ENCODE measurements at places on chromosomes 2 and 18.

DNA sequence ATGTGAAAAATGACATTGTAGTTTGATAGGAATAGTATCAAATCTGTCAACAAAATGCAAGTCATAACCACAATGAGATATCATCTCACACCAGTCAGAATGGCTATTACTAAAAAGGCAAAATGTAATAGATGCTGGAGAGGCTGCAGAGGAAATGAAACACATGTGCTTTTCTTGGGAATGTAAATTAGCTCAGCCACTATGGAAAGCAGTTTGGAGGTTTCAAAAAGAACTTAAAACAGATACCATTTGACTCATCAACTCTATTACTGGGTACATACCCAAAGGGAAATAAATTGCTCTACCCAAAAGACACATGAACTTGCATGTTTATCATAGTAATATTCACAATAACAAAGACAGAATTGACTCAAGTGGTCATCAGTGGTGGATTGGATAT lies 572.6 kb downstream of the TRIB2 start:
- DNase-seq, result no peak

DNA sequence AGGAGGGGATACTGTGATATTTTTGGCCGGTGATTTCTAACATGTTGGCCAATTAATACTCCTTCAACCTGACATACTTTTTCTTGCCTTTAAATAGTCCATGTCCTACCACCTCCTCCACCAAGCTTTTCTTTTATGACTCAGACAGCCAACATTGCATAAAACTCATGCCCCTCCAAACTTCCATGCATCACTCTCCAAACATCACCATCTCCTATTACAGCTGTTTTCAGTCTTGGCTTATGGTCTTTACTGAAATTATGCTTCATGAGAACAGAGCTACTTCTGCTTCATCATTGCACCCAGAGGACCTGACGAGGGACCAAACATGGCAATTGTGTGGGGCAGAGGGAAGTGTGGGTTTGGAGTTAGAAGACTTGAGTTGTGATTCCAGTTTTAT lies 305.4 kb downstream of the LPIN1 start:
- no peak for DNase-seq

GRCh38 chr2:78606895-78607294 lies 418.6 kb upstream of the REG3G start:
- DNase-seq, result no peak

GRCh38 chr2:225041207-225041850 lies 939 bp downstream of the DOCK10 start:
- peak; percentile 69 for DNase-seq

DNA sequence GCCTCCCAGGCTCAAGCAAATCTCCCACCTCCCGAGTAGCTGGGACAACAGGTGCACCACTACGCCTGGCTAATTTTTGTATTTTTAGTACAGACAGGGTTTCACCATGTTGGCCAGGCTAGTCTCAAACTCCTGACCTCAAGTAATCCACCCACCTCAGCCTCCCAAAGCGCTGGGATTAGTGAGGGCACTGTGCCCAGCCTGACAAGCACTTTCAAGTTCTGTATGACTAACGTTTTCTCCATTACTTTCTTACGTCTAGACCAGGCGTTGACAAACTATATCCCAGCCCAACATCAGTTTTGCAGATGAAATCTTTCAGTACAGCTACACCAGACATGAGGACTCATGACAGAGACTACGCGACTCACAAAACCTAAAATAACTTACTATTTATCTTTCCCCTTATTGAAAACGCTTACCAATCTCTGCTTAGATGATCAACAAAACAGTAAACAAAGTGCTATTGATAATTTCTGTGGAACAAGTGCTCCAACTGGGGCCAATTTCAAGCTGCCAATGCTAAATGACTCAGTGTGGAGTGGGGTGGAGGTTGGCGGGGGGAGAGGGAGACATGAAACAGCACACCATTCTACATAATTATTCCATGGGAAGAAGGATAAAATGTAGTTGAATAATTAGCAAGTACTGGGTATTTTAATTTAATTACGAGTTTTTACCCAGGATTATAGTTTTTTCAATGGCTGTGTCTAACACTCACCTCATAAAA lies 59.1 kb downstream of the SAP130 start:
- no peak for DNase-seq

DNA sequence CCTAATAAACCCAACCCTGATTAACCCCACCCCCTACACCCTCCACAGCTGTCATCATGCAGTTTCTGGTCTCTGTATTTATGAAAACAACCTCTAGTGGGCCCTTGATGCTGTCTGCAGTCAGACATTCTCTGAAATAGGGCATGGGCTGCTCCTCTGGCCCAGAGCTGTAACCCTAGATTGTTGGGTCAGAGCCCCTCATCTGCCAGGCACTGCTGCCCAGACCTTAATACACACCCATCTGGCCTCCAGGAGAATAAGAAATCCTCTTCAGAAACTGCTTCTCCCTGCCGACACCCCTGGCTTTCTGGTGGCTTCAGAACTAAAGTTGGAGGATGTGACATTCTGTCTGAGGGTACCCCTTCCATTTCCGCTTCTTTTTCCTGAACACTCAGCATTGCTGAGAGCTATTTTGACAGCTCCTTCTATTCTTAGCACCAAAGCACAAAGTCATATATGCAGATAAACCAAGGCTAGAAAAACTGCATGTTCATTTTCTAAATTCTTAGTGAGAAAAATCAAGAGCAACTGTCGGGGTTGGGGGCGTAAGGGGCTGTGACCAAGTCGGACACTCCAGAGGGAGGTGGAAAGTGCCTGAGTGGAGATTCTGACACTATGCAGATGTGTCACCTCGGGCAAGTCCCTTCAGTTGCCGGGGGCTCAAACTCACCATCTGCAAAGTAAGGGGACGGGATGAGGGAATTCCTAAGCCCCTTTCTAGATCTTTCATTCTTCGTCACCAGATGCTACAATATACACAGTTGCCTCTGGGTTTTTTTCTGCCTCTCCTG lies 28.7 kb downstream of the SRSF7 start:
- peak; percentile 45 for DNase-seq

DNA sequence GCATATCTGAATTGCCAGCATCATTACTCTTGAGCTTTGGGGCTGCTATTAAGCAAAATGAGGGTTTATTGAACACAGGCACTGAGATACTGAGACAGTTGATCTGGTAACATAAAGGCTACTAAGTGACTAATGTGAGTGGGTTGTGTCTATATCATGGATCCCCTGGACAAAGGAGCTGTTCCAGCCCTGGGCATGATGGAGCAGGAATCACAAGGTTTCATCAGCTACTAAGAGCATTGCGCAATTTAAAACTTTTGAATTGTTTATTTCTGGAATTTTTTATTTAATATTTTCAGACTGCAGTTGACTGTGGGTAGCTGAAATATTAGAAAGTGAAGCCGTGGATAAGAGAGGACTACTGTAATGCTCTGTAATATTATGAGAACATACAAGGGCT lies 73.5 kb downstream of the MGAT5 start:
- no peak for DNase-seq

DNA sequence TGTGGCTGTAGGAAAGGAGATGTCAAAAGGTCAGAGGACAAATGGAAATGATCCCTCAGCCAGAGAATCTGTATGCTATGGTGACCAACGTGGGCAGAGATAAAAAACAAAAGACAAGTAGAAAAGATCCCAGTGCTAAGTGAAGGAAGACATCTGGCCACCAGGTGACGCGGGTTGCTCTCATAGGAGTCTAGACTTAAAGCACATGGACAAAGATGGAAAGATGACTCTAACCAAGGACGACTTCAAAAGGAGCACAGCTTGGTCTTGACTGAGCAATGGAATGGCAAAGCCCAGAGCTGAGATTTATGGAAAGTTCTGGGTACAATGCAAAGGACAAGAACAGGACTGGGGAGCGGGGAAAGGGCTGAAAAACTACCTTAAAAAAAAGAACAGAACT lies 96.8 kb downstream of the CLIP4 start:
- DNase-seq, result no peak

- DNase-seq, result no peak
These were observed 171.6 kb downstream of the MBD2 start for GRCh38 chr18:54052732-54053429.

DNA sequence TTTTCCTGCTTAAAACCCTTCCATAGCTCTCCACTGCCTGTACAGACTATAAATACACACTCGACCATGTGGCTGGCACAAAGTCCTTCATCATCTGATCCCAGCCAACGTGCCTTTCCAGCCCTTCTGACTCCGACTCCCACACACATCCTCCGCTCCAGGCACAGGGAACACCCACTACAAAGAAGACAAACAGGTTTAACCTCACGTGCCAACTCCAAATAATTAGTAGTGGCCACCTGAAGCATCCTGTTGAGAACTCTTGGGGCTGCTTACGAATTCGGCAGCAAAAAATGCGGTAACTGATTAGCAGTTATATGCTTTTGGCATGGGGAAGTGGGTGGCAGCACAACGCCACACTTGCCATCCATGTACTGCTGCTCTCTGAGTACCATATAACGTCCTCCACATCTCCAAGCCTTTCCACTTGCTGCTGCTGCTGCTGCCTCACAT lies 12.1 kb downstream of the SPIRE1 start:
- DNase-seq, result no peak

- DNase-seq, result no peak
These were observed 50.5 kb upstream of the ZNF516 start for GRCh38 chr18:76545433-76546087.

- DNase-seq, result no peak
These were observed 27.9 kb downstream of the GPD2 start for GRCh38 chr2:156464106-156464505.

DNA sequence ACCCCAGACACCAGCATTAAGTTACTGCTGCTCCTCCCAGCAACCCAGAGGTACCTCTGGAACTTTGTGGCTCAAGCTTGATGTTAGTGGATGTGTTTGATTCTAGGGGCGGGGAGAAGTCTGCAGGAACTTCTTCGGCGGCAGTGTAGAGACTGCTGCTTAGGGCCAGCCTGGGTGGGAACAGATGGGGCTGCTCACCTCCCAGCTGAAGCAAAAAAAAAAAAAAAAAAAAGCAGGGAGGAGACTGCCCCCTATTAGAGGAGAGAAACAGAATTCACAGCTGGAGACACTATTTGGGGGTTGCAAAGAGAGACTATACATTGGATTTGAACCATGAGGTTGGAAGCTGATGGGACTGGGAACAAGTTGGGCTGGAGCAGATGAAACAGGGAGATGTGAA lies 28.6 kb upstream of the FAM136A start:
- no peak for DNase-seq

GRCh38 chr2:30511122-30512083 lies 64.4 kb downstream of the LCLAT1 start:
- no peak for DNase-seq

GRCh38 chr2:48069769-48070168 lies 163.5 kb upstream of the FBXO11 start:
- DNase-seq, result no peak

GRCh38 chr2:235860871-235861270 lies 307.3 kb downstream of the GBX2 start:
- DNase-seq, result no peak

DNA sequence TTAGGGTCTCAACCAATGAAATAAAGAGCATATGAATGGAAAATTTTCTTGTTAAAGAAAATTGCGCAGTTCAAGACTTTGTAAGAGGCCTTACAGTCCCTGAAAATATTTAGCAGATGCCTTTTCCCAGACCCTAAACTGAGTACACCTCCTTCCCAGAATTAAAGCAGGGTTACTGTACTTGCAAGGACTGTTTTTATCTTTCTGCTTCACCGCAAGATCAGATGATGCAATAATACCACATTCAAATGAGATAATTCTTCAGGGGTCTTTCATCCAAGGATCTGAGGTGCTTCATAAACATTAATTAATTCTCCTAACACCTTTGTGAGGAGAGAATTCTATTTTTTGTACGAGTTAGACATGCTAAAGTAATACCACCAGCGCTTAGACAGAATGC lies 1071.8 kb upstream of the PIK3C3 start:
- no peak for DNase-seq

DNA sequence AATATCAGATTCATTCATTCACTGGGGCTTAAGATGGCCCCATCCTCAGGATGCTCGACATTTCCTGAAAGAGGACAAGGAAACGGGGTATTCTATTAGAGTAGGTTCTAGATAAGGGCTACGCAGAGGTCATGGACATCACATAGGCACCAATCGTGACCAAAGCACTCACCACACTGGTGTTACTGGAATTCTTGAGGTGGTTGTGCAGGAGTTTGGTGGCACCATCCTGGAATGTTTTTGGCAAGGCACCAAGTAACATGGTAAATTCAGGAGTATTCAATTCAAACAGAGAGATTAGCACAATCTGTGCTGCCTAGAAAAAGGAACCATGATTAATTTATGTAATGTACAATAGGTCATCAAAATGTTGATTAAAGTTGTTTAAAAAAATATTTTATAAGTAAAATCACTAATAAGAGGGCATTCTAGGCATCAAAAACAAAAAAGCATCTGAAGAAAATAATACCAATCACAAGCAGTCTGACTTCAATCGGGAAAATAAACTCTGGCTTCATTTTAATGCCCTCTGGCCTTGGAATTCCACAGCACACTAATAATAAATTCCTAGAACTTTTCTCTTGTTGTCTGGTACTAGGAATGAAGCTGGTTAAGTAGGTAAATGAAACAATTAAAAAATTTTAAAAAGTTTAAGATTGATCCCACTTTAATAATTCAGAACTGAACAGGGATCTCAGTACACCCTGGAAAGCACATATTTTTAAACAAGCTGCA lies 102.8 kb upstream of the TFCP2L1 start:
- no peak for DNase-seq

GRCh38 chr2:159003555-159003954 lies 35.1 kb downstream of the TANC1 start:
- no peak for DNase-seq

DNA sequence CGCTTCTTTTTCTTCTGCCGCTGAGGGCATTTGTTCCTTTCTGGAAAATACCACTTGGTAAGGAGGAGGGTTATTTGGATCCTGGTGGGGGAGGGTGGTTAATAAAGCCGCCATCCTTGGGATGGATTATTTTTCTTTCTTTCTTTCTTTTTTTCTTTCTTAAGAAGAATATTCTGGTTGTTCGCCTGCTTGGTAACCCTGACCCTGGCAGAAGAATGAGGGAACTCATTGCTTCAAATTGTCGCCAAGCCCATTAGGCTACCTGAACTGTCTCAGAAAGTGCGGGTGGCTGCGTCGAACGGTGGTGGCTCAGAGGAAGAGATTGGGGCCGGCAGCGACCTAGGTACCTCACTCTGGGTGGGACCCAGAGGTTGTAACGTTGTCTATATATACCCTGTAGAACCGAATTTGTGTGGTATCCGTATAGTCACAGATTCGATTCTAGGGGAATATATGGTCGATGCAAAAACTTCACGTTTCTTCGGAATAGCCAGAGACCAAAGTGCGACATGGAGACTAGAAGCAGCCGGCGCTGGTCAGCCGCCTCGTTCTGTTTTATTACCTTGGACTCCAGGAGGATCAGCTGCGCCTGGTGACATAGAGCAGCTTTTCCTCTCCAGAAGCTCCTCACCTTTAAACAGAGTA lies 1.3 kb upstream of the HOXD4 start:
- DNase-seq, result no peak

- no peak for DNase-seq
These were observed 143.9 kb downstream of the L3MBTL4 start for GRCh38 chr18:6270771-6271216.

DNA sequence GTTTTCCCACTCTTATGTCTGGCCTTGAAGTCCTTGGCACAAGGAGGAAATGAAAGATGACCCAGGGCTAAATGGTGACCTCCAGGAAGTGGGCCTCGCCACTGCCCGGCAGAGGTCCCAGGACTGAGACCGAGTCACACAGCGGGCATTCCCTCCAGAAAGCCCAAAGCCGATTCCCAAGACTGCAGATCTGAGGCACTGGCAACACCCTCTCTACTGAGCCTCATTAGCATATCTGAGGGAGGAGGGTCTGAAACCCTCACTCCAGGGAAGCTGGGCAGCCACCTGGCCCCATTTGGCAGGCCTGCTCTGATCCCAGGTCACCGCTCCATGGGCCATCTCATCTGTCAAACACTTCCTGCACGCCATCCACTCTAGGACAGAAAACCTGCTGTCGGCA lies 29.1 kb downstream of the FAM178B start:
- DNase-seq, result no peak

All from left forelimb (tissue), 1 donor.